ENCODE measurements at places on chromosomes 4 and X.

DNA sequence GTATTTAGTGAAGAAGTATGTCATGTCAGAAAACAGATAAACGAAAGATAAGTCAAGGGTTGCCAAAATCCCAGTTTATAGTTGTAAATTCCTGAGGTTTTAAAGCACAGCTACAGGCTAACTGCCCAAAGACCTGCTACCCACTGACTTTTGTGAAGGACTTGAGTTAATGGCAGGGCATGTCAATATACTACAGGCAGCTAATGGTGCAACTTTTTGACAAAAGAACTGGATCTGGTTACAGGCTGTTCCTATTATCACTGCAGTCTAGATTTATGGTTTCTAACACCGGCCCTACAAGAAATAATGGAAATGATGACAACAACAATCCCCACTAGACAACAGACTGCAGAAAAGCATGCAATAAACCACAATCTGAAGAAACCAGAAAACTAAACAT lies 6.4 kb downstream of the SCML2 start:
- DNase-seq, result no peak

DNA sequence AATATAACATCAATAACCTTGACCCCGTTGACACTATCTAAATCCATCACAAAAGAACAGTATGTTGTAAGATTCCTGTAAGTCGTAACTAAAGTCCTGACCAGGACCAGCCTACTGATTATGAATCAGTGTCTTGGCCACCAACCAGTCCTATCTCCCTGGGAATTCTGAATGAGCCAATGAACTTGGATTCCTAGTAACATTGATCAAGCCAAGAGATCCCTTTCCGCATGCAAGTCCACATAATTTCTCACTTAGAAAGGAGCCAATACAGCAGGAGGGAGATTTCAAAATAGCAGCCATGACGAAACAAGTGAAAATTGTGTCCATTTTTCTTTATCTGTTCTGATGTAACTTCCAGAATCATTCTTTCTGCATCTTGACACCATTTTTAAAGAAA lies 9.5 kb downstream of the XPNPEP2 start:
- no peak for DNase-seq

DNA sequence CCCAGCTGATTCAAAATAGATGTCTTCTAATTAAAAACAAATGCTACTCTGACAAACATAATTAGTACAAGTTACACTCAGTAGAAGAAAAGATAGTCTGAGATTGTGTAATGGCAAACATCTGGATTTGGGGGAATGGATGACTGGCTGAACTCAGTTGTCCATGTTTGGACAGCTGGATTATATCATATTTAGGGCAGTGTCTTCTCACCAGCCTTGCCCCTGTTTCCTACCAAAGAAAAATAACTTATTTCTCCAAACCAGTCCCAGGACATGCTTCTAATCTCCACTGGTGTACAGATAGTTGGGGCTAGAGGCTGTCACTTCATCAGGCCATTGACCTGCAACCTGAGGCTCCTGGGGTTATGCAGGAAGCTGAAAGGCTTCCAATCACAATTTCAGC lies 237.3 kb downstream of the USP46 start:
- no peak for DNase-seq

- DNase-seq, result no peak
These were observed 8.7 kb upstream of the TBC1D14 start for GRCh38 chr4:6900956-6901355.

GRCh38 chr4:109164011-109164410 lies 138.4 kb downstream of the COL25A1 start:
- peak; percentile 24 for DNase-seq

DNA sequence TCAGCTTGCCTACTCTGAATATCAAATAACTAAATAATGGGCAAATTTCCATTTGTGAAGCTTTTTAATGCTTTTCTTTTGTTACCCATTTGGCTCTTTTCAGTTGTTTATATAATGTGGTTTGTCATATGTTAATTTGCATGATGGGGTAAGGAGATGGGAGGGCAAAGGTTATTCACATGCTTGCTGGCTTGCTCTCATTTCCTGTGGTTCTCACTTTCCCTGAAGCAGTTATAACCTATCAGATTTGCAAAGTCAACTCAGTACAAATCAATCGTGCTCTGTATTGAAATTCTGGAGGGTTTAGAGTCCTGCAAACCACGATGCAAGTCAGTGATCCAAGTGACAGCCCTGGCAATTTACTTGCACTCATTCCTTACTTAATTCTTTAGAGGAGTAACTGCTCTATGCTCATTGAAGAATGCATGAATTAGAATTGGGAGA lies 711.2 kb downstream of the ADGRL3 start:
- DNase-seq, result no peak

- DNase-seq, result no peak
These were observed 72.7 kb upstream of the IL15 start for GRCh38 chr4:141563723-141564122.

DNA sequence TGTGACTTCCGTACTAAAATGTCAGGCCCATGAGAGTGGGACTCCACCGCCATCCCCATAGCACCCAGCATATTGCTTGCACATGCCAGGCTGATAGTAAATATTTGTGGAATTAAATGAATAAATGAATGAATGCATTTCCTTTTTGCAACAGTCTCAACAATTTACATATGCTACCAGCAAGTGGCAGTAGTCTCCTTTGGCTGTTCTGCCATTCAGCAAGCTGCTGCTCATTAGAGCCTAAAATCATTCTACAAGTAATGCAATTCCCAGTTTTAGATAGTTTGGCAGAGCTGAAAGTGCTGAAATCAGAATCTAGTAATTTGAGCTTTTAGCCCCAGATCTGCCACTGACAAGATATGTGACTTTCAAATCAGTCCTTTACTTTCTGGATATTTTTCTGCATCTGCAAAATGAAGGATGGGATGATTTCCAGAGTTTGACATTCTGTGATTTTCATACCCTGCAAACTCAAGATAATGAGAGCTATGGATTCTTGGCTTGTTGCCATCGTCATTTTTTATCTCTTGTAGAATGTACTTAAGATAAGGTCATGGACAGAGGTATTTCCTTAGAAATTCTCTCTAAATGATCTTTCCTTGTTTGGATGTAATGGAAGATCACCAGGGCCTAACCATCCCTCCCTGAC lies 35.7 kb upstream of the INTS6L start:
- peak; percentile 4 for DNase-seq

DNA sequence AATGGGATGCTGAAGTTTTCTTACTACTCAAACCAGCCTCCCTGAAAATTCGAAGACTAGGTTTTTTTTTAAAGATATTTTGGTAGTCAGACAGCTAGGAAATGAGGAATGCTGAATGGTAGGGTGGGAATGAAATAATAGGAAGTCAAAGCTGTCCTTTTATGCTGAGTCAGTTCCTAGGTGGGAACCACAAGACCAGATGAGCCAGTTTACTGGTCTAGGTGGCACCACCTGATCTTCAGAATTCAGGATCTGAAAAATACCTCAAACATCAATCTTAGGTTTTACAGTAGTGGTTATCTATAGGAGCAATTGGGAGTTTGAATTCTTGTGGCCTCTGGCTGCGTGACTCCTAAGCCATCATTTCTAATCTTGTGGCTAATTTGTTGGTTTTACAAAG lies 183.1 kb upstream of the GALNT7 start:
- no peak for DNase-seq

GRCh38 chrX:70445951-70446350 lies 1.3 kb downstream of the DLG3 start:
- DNase-seq, result no peak

GRCh38 chr4:189046642-189047041 lies 894.0 kb upstream of the FRG1 start:
- DNase-seq, result no peak

- no peak for DNase-seq
These were observed 59.4 kb downstream of the SHOX start for GRCh38 chrX:689983-690382.

- no peak for DNase-seq
These were observed 79.9 kb upstream of the ATOH1 start for GRCh38 chr4:93748373-93749291.

- DNase-seq, result no peak
These were observed 3.2 kb downstream of the DDX3X start for GRCh38 chrX:41337140-41337539.

DNA sequence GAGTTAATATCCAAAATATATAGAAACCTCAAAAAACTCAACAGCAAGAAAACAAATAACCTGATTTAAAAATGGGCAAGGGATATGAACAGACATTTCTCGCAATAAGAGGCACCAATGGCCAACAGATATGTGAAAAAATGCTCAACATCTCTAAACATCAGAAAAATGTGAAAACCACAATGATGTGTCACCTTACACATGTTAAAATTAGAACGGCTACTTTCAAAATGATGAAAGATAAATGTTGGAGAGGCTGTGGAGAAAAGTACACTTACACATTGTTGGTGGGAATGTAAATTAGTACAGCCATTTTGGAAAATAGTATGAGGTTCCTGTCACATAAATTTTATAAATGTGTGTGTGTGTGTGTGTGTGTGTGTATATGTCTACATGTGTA lies 731.3 kb downstream of the DMD start:
- no peak for DNase-seq

GRCh38 chr4:177391953-177392352 lies 50.3 kb downstream of the AGA start:
- DNase-seq, result no peak

- no peak for DNase-seq
These were observed 202.0 kb downstream of the SLC4A4 start for GRCh38 chr4:71540749-71541269.

- DNase-seq, result no peak
These were observed 66.1 kb downstream of the DCHS2 start for GRCh38 chr4:154425514-154425913.

Measured in endothelial cell (in vitro differentiated cells).